ENCODE measurements at places on chromosomes 3 and 15. TPM values are rescaled to one million over a fixed set of nuclear protein-coding genes. Genes with fewer than 3 reads are reported as not detected.

Gene SERPINI1
- total RNA-seq, result 10.7 TPM

Gene CSTA
- not detected for total RNA-seq

Gene CHST13
- total RNA-seq, result 0.36 TPM

Gene SPTSSB
- total RNA-seq, result 30.1 TPM

Gene C3orf20
- 0.19 TPM for total RNA-seq

All from progenitor cell of endocrine pancreas (in vitro differentiated cells).